ENCODE measurements at places on chromosomes 2 and 18.

- no peaks in the 10 kb centered on the region for H3K4me1 ChIP-seq
- no peak for DNase-seq
- peaks cover 25% of the 10 kb centered on the region for H3K36me3 ChIP-seq
- no peak overlapping the region for H3K27ac ChIP-seq
- H3K4me3 ChIP-seq: no peak overlapping the region
Observed at GRCh38 chr2:162291748-162292147, 26.7 kb downstream of the IFIH1 start.

- no peak for DNase-seq
- peak overlapping the region; percentile 100 for H3K27ac ChIP-seq
- H3K4me1 ChIP-seq: peaks cover 61% of the 10 kb centered on the region
- H3K36me3 ChIP-seq: no peaks in the 10 kb centered on the region
- H3K4me3 ChIP-seq: peak overlapping the region; percentile 86
- H3K27me3 ChIP-seq: no peaks in the 10 kb centered on the region
Observed at GRCh38 chr2:28751956-28752630, 463 bp downstream of the PPP1CB start.

DNA sequence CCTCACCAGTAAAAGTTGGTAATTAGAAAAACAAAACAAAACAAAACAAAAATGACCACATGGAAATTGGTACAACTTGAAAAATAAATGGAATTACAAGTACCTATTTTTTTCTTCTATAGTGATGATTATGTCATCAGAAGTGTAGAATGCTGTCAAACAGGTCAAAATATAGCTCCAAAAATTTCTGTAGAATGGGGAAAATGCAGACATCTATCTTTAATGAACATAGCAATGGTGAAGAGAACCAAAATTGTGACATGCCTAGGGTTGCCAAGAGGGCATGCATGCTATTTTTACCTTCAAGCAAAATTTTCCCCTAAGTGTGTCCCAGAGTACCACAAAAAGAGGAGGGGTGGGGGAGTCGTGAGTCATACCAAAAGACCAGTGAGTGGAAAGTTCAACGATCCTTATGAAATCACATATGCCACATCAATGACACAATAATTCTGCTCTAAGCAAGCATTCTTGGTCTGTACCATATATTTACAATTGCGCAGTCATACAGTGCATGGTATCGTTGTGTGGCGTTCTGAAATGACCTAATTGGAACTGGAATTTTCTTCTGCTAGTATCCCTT, 1436.4 kb downstream of the SUCLG1 start:
- H3K27me3 ChIP-seq: no peaks in the 10 kb centered on the region
- H3K27ac ChIP-seq: no peak overlapping the region
- no peak for DNase-seq
- H3K36me3 ChIP-seq: no peaks in the 10 kb centered on the region
- no peaks in the 10 kb centered on the region for H3K4me1 ChIP-seq
- H3K4me3 ChIP-seq: no peak overlapping the region

DNA sequence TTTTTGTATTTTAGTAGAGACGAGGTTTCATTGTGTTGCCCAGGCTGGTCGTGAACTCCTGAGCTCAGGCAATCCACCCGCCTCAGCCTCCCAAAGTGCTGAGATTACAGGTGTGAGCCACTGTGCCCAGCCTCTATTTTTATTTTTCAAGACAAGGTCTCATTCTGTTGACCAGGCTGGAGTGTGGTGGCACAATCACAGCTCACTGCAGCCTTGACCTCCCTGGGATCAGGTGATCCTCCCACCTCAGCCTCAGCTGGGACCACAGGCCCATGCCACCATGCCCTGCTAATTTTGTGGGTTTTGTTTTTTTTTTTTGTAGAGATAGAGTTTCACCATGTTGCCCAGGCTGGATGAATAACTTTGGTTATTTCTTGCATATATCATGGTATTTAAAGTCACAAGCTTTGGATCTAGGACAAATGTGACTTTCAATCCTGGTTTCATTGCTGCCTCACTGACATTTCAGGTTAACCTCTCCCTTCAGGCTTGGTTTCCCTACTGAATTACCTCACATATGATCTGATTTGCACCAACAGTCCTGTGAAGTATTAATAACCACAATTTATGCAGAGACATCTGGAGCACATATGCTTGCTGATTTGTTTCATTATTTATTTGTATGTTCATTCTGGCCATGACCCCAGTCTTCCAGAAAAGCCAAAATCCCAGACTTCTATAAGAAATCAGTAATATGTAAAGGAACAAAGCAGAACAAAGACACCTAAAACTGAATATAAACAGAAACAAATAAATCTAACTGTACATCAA, 17.5 kb upstream of the RAB31 start:
- no peak for DNase-seq
- H3K4me3 ChIP-seq: no peak overlapping the region
- no peak overlapping the region for H3K27ac ChIP-seq

DNA sequence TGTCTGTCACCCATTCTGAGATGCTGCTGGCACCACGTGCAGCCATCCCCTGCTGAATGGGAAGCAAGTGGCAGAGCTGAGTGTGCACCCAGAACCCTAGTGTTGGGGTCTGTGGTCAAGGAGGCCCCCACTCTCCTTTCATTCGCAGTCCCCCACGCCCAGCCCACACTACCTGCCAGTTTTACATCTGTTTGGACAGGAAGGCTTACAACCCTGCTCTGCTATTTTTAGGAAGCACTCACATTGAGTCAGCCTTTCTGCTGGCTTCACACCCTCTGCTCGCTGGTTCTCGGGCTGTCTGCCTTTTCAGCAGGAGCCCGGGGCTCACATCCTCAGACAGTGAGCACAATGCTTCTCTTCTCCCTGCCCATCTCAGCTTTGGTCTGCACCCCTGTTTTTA, 10.7 kb upstream of the ADCY3 start:
- no peaks in the 10 kb centered on the region for H3K27me3 ChIP-seq
- no peak overlapping the region for H3K27ac ChIP-seq
- DNase-seq: no peak
- no peaks in the 10 kb centered on the region for H3K4me1 ChIP-seq
- no peak overlapping the region for H3K4me3 ChIP-seq

GRCh38 chr18:45066210-45066609, 385.5 kb downstream of the SETBP1 start:
- no peaks in the 10 kb centered on the region for H3K36me3 ChIP-seq
- no peak overlapping the region for H3K4me3 ChIP-seq
- no peak overlapping the region for H3K27ac ChIP-seq
- no peaks in the 10 kb centered on the region for H3K4me1 ChIP-seq
- no peak for DNase-seq

- no peak for DNase-seq
- H3K36me3 ChIP-seq: no peaks in the 10 kb centered on the region
- no peak overlapping the region for H3K27ac ChIP-seq
- H3K27me3 ChIP-seq: no peaks in the 10 kb centered on the region
- H3K4me1 ChIP-seq: peaks cover 11% of the 10 kb centered on the region
Observed at GRCh38 chr2:73020657-73021370, 50.7 kb downstream of the SFXN5 start.

- no peaks in the 10 kb centered on the region for H3K36me3 ChIP-seq
- no peak for DNase-seq
Observed at GRCh38 chr2:115194623-115195022, 752.2 kb downstream of the DPP10 start.

DNA sequence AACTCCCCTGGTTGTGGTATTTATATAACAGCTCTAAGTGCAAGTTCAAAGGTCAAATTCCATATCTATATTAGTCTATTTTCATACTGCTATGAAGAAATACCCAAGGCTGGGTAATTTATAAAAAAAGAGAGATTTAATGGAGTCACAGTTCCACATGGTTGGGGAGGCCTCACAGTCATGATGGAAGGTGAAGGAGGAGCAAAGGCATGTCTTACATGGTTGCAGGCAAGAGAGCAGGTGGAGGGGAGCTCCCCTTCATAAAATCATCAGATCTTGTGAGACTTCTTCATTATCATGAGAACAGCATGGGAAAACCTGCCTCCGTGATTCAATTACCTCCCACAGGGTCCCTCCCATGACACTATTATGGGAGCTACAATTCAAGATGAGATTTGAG, 179.6 kb upstream of the FBXO11 start:
- H3K4me3 ChIP-seq: no peak overlapping the region
- H3K4me1 ChIP-seq: no peaks in the 10 kb centered on the region
- H3K36me3 ChIP-seq: no peaks in the 10 kb centered on the region
- no peak overlapping the region for H3K27ac ChIP-seq

GRCh38 chr2:150371044-150371818, 116.2 kb downstream of the RND3 start:
- H3K27ac ChIP-seq: no peak overlapping the region
- no peak overlapping the region for H3K4me3 ChIP-seq
- no peak for DNase-seq
- H3K4me1 ChIP-seq: no peaks in the 10 kb centered on the region

DNA sequence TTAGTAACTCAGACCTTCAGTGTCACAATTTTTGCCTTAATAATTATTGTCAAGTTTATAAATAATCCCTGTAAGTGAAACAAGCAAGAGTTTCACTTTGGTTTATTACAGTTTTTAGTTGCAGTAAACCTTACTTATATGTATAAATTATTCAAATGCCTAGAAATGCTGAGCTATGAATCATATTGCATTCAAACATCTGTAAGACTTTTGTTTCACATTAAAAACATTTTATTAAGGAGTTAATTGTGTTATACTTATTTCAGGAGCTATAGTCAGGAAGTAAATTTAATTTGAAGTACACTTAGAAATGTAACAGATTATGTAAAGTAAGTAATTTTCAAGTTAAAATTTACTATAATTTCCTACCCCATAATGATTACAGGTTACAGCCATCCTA, 3.9 kb upstream of the ETAA1 start:
- H3K4me3 ChIP-seq: no peak overlapping the region
- no peak overlapping the region for H3K27ac ChIP-seq
- H3K36me3 ChIP-seq: no peaks in the 10 kb centered on the region
- H3K4me1 ChIP-seq: peaks cover 32% of the 10 kb centered on the region
- no peak for DNase-seq

- DNase-seq: no peak
- no peak overlapping the region for H3K4me3 ChIP-seq
- H3K27me3 ChIP-seq: no peaks in the 10 kb centered on the region
- no peaks in the 10 kb centered on the region for H3K4me1 ChIP-seq
- no peaks in the 10 kb centered on the region for H3K36me3 ChIP-seq
Observed at GRCh38 chr2:128644718-128645256, 326.1 kb upstream of the HS6ST1 start.

DNA sequence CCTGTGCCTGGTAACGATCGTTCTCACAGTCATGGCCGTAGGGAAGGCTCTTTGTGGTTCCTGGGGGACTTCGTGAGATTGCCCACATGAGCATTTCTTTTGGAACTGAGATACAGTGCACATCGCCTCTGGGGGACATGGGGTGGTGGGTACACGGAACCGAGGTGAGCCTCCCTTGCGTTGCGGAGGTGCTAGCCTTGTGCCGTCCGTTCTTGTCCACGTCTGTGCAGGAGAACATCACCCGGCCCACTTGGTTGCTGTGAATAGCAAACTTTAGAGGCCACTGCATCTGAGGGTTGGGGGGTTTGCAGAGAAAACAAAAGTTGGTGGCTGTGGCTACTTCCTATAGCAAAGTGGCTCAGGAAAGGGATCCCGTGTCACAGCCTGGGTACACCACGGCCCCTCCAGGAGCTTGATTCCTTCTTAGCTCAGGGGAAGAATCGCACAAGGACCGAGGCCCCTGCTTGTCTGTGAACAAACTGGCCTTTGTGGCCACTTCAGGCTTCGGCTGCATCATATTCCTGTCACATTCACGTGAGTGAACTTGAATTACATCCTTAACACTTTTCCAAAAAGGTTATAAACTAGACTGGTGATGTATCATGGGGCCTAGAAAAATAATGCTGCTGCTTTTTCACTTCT, 72.6 kb downstream of the LRRFIP1 start:
- H3K27ac ChIP-seq: peak overlapping the region; percentile 80
- no peaks in the 10 kb centered on the region for H3K36me3 ChIP-seq
- no peak overlapping the region for H3K4me3 ChIP-seq
- no peak for DNase-seq
- peaks cover 77% of the 10 kb centered on the region for H3K4me1 ChIP-seq

GRCh38 chr2:42882756-42883155, 90.4 kb upstream of the HAAO start:
- no peaks in the 10 kb centered on the region for H3K4me1 ChIP-seq
- DNase-seq: no peak
- no peaks in the 10 kb centered on the region for H3K27me3 ChIP-seq
- H3K4me3 ChIP-seq: no peak overlapping the region
- H3K36me3 ChIP-seq: no peaks in the 10 kb centered on the region

DNA sequence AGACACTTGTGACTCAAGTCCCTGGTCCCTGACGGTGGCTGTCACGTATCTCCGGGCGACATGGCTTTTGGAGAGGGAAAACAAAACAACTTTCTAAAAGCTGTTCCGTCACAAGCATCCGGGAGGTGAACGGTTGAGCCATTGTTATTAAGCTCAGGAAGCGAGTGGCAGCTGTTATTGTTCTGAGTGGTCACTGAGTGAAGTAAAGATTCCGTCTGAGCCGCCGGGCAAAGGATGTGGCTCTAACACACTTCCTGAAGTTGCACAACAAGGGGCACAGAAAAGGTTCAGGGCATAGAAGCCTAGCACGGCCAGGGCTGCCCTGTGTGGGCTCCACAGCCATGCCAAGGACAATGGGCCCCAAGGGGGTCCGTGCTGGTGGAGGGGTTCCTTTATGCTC, 24.3 kb downstream of the INPP5D start:
- no peak overlapping the region for H3K4me3 ChIP-seq
- H3K36me3 ChIP-seq: no peaks in the 10 kb centered on the region
- H3K27ac ChIP-seq: peak overlapping the region; percentile 81
- H3K27me3 ChIP-seq: no peaks in the 10 kb centered on the region
- no peak for DNase-seq
- H3K4me1 ChIP-seq: no peaks in the 10 kb centered on the region

DNA sequence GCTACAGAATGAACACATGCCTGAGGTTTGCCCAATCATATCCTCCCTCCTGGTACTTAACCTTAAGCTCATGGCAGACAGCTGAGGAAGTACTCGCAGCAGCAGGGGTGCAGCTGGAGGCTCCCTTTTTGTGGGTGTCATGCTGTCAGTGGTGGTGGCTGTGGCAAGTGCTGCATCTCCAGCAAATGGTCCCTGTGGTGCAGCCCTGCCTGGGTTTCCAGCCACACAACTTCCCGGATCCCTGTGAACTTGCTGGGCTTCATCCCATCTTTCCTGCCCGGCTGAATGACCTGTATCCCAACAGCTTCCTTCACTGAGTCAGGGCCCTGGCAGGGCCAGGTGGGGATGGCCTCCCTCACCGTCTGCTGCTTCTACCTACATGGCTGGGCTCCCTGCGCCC, 5.0 kb downstream of the TMEM185B start:
- H3K27me3 ChIP-seq: no peaks in the 10 kb centered on the region
- DNase-seq: no peak
- H3K4me1 ChIP-seq: no peaks in the 10 kb centered on the region

DNA sequence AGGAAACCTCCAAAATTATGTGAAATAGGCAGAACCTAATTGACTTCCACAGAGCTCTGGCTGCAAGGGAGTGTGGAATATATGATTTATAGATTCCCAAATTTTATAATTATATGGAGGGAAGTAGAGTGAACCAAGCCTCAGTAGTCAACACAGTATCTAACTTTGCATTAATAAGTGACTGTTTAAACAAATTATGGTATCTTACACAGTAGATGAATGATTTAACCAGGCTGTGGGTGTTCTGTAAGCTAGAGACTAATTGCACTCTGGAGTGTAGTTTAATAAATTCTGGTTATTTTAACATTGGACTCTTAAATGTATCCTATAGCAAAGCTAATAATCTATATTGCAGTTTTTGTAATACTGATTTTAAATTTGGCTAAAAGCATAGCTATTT, 183.5 kb downstream of the KIAA1328 start:
- no peaks in the 10 kb centered on the region for H3K4me1 ChIP-seq
- no peak overlapping the region for H3K4me3 ChIP-seq
- H3K27me3 ChIP-seq: no peaks in the 10 kb centered on the region
- DNase-seq: no peak

- no peak for DNase-seq
- H3K36me3 ChIP-seq: no peaks in the 10 kb centered on the region
- H3K4me1 ChIP-seq: no peaks in the 10 kb centered on the region
- no peak overlapping the region for H3K4me3 ChIP-seq
Observed at GRCh38 chr2:6177811-6178210, 485.6 kb downstream of the SOX11 start.
